ENCODE measurements at places on chromosomes 16 and 17. TPM values are rescaled to one million over a fixed set of nuclear protein-coding genes. Genes with fewer than 3 reads are reported as not detected.
A peak's percentile ranks its signal among the peaks of the same experiment; 100 is the strongest.

Gene KCNAB3
- 19.9 TPM for total RNA-seq

Gene CES3
- 2.4 TPM for total RNA-seq

Gene LGALS9B
- total RNA-seq = not detected

Gene COPZ2
- total RNA-seq = 4.1 TPM

Gene ZACN
- not detected for total RNA-seq

Gene DOC2B
- 1.0 TPM for total RNA-seq

Gene CEP20
- total RNA-seq = 33.0 TPM

Gene CCL4L2
- total RNA-seq = not detected

Gene ZG16
- not detected for total RNA-seq

Gene KIF18B
- total RNA-seq = 93.1 TPM

Gene MT1E
- 0.49 TPM for total RNA-seq

Gene XPO6
- total RNA-seq = 146 TPM

GRCh38 chr16:17177959-17178905, 292.5 kb downstream of the XYLT1 start:
- no peaks in the 10 kb centered on the region for H3K27me3 ChIP-seq
- H3K4me1 ChIP-seq = peaks cover 20% of the 10 kb centered on the region
- H3K4me3 ChIP-seq = no peak overlapping the region
- DNase-seq = no peak
- H3K27ac ChIP-seq = peak overlapping the region; percentile 7

- no peak overlapping the region for H3K27ac ChIP-seq
- H3K4me3 ChIP-seq = no peak overlapping the region
- H3K4me1 ChIP-seq = no peaks in the 10 kb centered on the region
- DNase-seq = no peak
Observed at GRCh38 chr17:49595328-49595727, 19.7 kb downstream of the NXPH3 start.

DNA sequence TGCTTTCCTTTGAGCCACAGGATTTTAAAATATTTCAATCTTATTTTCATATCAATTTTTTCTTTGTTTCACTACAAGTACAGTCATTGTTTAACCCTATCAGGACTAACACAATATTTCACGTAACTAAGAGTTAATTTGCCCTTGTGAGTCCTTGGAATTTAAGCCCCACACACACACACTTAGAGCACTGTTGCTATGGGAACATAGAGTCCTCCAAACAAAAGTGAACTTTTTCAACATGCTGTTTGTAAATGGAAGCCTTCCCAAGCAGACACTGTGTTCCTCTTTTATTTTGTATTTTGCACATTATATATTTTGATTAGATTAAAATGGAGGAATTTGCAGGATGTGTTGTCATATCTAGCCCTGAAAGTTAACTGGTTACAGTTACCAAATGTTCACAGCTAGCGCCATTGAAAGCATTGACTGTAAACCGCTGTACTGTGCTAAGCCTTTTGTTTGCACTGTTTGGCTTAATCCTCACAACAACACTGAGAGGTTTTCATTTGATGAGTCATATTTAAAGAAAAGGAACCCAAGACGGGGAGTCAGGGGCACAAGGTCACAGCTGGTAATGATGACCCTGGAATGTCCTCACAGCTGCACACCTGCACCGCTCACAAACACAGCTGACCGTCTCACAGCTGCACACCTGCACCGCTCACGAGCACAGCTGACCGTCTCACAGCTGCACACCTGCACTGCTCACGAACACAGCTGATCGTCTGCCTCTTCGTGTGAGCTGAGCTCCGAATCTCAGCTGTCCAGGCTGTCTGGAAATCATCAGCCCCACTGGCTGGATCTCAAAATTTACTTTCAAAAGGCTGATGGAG, 6.3 kb downstream of the HSBP1 start:
- no peaks in the 10 kb centered on the region for H3K27me3 ChIP-seq
- no peak for DNase-seq
- no peak overlapping the region for H3K27ac ChIP-seq
- H3K36me3 ChIP-seq = peaks cover 13% of the 10 kb centered on the region

- no peaks in the 10 kb centered on the region for H3K36me3 ChIP-seq
- H3K4me1 ChIP-seq = no peaks in the 10 kb centered on the region
- no peak overlapping the region for H3K4me3 ChIP-seq
- DNase-seq = peak; percentile 50
- H3K27ac ChIP-seq = no peak overlapping the region
Observed at GRCh38 chr17:8109661-8110455, 8.5 kb downstream of the ALOXE3 start.

GRCh38 chr16:72974142-72974769, 73.7 kb downstream of the ZFHX3 start:
- no peaks in the 10 kb centered on the region for H3K27me3 ChIP-seq
- DNase-seq = no peak
- peaks cover 4% of the 10 kb centered on the region for H3K36me3 ChIP-seq
- H3K4me3 ChIP-seq = no peak overlapping the region
- H3K27ac ChIP-seq = no peak overlapping the region
- H3K4me1 ChIP-seq = peaks cover 26% of the 10 kb centered on the region

GRCh38 chr16:56042416-56042815, 148.9 kb upstream of the GNAO1 start:
- no peak for DNase-seq
- H3K4me1 ChIP-seq = peaks cover 3% of the 10 kb centered on the region

DNA sequence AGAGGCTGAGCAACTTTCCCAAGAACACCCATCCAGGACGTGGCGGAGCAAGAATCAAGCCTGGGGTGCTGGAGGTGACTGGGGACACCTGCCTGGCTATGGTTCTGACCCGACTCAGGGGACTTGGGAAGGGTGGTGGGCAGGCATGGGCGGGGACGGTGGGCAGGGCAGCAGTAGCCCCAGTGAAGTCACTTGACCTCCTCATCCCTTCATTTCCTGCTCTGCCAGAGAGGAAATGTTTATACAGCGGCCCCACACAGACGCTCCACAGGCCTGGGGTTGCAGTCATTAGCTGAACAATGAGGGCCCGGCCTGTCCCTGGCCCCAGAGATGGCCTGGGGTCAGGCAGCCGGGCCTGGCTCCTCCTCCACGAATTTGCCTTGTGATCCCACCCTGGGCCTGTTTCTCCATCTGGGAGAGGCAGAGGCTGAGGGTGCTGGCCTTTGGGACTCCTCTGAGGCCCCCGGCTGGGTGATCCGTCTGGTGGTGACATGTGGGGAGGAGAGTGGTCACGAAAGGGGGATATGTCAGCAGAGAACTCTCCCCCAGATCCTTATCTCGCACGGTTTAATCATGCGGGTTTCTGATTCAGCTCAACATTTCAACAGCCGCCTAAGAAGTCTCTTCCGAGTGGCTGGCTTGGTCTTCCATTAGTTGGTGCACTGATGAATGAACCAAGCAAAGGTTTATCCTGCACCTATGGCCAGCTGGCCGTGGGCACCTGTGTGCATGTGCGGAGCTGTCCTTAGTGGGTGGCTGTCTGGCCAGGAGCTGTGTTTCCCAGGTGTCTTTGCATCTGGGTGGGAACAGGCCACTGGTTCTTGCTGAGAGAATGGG, 175.9 kb downstream of the IRF8 start:
- peaks cover 59% of the 10 kb centered on the region for H3K27me3 ChIP-seq
- no peaks in the 10 kb centered on the region for H3K36me3 ChIP-seq
- H3K4me3 ChIP-seq = peak overlapping the region; percentile 71
- peaks cover 36% of the 10 kb centered on the region for H3K4me1 ChIP-seq

GRCh38 chr17:18259621-18260331, 686 bp upstream of the MIEF2 start:
- no peak overlapping the region for H3K27ac ChIP-seq
- H3K4me3 ChIP-seq = peak overlapping the region; percentile 88
- DNase-seq = no peak
- no peaks in the 10 kb centered on the region for H3K27me3 ChIP-seq
- peaks cover 16% of the 10 kb centered on the region for H3K4me1 ChIP-seq
- H3K36me3 ChIP-seq = no peaks in the 10 kb centered on the region

GRCh38 chr16:54102888-54103866, 183.4 kb downstream of the IRX3 start:
- no peak overlapping the region for H3K27ac ChIP-seq
- DNase-seq = no peak
- H3K4me3 ChIP-seq = no peak overlapping the region
- H3K27me3 ChIP-seq = no peaks in the 10 kb centered on the region

- no peaks in the 10 kb centered on the region for H3K36me3 ChIP-seq
- H3K27ac ChIP-seq = no peak overlapping the region
- H3K27me3 ChIP-seq = no peaks in the 10 kb centered on the region
- no peak for DNase-seq
- no peak overlapping the region for H3K4me3 ChIP-seq
Observed at GRCh38 chr16:1171854-1172428, 19.0 kb downstream of the CACNA1H start.

- DNase-seq = no peak
- no peaks in the 10 kb centered on the region for H3K36me3 ChIP-seq
- H3K27ac ChIP-seq = no peak overlapping the region
- peaks cover 2% of the 10 kb centered on the region for H3K27me3 ChIP-seq
Observed at GRCh38 chr17:28491286-28491685, 14.9 kb upstream of the FOXN1 start.

GRCh38 chr17:76585649-76586593, at the start of gene ST6GALNAC2:
TSS of gene ST6GALNAC2 (minus strand) at chr17:76585860. CDS start at chr17:76585808, 52 bp downstream.
- DNase-seq = peak; percentile 35
- no peaks in the 10 kb centered on the region for H3K36me3 ChIP-seq
- H3K27me3 ChIP-seq = peaks cover 68% of the 10 kb centered on the region
- H3K27ac ChIP-seq = no peak within 1 kb of the TSS
- peaks cover 40% of the 10 kb centered on the region for H3K4me1 ChIP-seq
- H3K4me3 ChIP-seq = peak within 1 kb of the TSS; percentile 78

- H3K27me3 ChIP-seq = no peaks in the 10 kb centered on the region
- H3K36me3 ChIP-seq = peaks cover 3% of the 10 kb centered on the region
- H3K27ac ChIP-seq = no peak overlapping the region
- H3K4me1 ChIP-seq = no peaks in the 10 kb centered on the region
Observed at GRCh38 chr17:75499313-75500022, 15.9 kb downstream of the CASKIN2 start.

DNA sequence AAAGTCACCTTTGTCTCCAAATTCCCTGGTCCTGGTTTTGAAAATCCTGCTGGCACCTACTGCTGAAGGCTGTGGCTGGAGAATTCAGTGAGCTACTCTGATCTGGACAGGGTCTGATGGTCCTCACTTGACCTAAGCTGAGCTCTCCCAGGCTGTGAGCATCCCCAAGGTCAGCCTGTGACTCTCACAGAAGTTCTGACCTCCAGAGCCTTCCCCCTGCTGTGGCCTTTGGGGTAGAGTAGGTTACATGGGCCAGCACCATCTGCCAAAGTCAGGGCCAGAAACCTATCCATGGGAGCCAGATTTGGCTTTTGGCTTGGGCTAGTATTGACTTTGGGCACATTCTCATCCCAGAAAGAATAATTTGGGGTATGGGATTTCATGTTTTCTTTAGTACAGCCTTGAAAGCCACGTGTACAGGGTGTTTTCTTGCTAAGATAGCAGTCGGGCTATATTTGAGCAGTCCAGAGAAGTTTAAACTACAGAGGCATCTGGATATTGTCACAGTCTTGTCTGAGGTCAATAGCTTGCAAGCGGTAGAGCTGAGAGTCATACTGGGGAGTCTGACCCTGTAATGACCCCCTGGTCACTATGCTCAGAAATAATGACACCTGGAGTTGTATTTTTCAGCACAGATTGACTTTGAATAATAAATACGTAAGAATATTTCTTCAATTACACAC, 6.2 kb upstream of the AGRP start:
- no peaks in the 10 kb centered on the region for H3K36me3 ChIP-seq
- H3K4me1 ChIP-seq = peaks cover 11% of the 10 kb centered on the region
- no peak overlapping the region for H3K4me3 ChIP-seq
- H3K27me3 ChIP-seq = no peaks in the 10 kb centered on the region
- no peak for DNase-seq
- no peak overlapping the region for H3K27ac ChIP-seq

- H3K27ac ChIP-seq = no peak overlapping the region
- no peak overlapping the region for H3K4me3 ChIP-seq
- H3K27me3 ChIP-seq = peaks cover 4% of the 10 kb centered on the region
- no peaks in the 10 kb centered on the region for H3K36me3 ChIP-seq
- H3K4me1 ChIP-seq = peaks cover 10% of the 10 kb centered on the region
Observed at GRCh38 chr17:74163271-74163821, 40.1 kb upstream of the RPL38 start.

- H3K4me3 ChIP-seq = no peak overlapping the region
- H3K4me1 ChIP-seq = no peaks in the 10 kb centered on the region
- no peaks in the 10 kb centered on the region for H3K27me3 ChIP-seq
- no peak for DNase-seq
Observed at GRCh38 chr17:35407531-35407930, 24.8 kb downstream of the SLFN12 start.

DNA sequence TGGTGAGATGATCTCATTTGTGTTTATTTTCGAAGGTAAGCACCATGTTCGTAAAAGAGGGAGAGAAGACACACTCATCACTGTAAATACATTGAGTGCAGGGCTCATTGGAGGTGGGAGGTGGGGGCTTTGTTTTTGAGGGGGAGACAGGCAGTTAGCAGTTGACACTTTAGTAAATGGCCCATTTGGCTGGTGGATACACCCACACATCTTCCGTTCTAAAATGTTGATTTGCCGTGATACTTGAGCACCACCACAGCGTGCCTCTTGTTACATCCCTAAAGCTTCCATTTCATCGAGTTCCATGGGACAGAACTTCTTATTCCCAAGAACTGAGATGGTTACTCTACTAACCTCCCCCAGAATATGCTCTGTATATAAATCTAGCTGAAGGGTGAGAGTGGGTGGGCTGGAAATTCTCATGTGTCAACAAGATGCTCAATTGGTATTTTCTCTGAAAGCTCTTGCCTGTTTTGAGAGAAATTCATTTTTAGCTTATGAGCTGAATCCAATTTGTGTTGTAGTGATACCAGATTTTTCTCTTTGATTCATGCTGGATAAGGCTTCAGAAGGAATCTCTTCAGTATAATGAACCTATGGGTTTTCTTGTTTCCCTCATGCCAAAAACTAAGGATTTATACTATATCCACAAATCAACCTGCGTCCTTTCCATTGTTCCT, 314.3 kb downstream of the RBFOX1 start:
- no peak for DNase-seq
- peaks cover 5% of the 10 kb centered on the region for H3K27me3 ChIP-seq
- no peak overlapping the region for H3K27ac ChIP-seq
- H3K4me3 ChIP-seq = no peak overlapping the region
- no peaks in the 10 kb centered on the region for H3K36me3 ChIP-seq

GRCh38 chr16:49081554-49081953, 200.1 kb downstream of the CBLN1 start:
- peaks cover 15% of the 10 kb centered on the region for H3K27me3 ChIP-seq
- H3K4me3 ChIP-seq = no peak overlapping the region
- H3K36me3 ChIP-seq = peaks cover 2% of the 10 kb centered on the region
- DNase-seq = no peak
- no peak overlapping the region for H3K27ac ChIP-seq

GRCh38 chr16:17668386-17668785, 197.6 kb upstream of the XYLT1 start:
- H3K36me3 ChIP-seq = no peaks in the 10 kb centered on the region
- no peak overlapping the region for H3K27ac ChIP-seq
- peaks cover 3% of the 10 kb centered on the region for H3K27me3 ChIP-seq
- H3K4me1 ChIP-seq = no peaks in the 10 kb centered on the region
- no peak overlapping the region for H3K4me3 ChIP-seq

GRCh38 chr17:10614536-10615155, 42.5 kb downstream of the MYH3 start:
- H3K27ac ChIP-seq = no peak overlapping the region
- H3K27me3 ChIP-seq = no peaks in the 10 kb centered on the region
- H3K4me1 ChIP-seq = peaks cover 5% of the 10 kb centered on the region
- DNase-seq = peak; percentile 69
- H3K36me3 ChIP-seq = no peaks in the 10 kb centered on the region
- H3K4me3 ChIP-seq = no peak overlapping the region
